ENCODE measurements at places on chromosomes 12 and 14. TPM values are rescaled to one million over a fixed set of nuclear protein-coding genes. Genes with fewer than 3 reads are reported as not detected.

DNA sequence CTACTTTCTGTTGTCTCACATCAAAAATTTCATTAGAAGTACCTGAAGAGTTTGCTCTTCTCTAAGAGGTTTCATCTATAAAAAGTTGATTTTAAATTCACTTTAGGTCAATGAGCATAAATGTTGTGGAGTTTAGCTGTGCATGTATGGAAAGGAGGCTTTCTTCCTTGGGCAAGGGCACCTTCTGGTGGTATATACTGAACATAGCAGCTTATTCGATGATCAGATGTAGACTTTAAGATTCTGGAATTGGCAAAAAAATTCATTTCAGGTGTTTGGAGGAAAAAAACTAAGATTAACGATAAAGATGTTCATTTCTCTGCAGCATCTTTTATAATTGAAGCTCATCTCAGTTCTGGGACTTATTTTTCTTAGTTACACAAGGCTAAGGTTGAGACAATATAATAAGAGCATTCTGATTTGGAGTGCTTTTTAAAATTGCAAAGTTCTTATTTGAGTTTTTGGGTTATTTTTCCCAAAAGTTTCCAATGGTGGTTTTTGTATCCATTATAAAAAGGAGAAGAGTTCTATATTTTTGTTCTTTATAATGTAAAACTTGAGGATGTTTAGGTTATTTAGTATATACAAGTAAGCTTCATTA lies 46.8 kb downstream of the TMEM117 start:
- DNase-seq, result no peak

DNA sequence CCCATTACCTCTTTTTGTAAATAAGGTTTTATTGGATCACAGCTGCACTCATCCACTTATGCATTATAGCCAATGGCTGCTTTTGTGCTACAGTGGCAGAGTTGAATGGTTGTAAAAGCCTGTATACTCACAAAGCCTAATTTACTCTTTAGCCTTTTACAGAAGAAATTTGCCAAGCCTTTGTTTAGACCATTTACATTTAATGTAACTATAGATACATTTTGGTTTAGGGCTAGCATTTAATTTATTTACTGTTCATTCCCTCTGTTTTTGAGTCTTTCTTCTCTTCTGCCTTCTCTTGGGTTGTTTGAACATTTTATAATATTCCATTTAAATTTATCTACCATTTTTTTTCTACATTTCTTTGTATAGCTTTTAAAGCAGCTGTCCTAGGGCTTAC lies 217.1 kb upstream of the AMIGO2 start:
- DNase-seq, result no peak

PAWR gene
- 33.3 TPM for total RNA-seq

- no peak for DNase-seq
Observed at GRCh38 chr14:104798300-104799243, 2.3 kb upstream of the ZBTB42 start.

PRIMA1 gene
- total RNA-seq, result 0.30 TPM

DNA sequence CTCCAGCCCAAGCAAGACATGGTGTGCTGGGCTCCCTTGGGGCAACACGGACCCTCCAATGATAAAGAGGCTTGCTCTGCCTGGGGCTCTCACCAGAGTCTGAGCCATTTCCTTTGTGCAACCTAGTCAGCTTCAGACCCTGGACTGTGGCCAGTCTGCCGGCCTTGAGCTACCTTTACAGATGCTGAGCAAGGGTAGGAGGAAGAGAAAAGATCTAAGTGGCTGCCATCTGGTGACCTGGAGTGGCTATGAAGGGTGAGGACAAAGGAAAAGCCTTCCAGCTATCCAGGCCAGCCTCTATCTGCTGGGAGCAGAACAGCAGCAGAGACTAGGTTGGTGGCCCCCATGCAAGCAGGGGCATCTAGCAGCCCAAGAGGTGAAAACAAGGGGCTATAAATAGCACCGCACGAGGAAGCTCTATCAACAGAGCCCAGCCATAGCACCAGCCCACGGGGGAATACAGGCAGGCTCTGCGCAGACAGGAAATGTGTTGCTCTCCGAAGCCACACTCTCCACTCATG lies 230.1 kb downstream of the FOXN3 start:
- no peak for DNase-seq

- no peak for DNase-seq
Observed at GRCh38 chr14:52885230-52885629, 65.6 kb downstream of the FERMT2 start.

DNA sequence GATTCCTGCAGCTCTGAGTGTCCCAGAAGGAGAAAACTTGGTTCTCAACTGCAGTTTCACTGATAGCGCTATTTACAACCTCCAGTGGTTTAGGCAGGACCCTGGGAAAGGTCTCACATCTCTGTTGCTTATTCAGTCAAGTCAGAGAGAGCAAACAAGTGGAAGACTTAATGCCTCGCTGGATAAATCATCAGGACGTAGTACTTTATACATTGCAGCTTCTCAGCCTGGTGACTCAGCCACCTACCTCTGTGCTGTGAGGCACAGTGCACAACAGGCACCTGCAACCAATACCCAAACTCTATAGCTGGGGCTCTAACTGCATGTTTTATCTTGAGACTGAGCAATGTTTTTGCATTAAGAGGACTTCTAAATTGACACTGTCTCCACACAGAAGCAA lies 379.2 kb upstream of the OR4E1 start:
- no peak for DNase-seq

DNA sequence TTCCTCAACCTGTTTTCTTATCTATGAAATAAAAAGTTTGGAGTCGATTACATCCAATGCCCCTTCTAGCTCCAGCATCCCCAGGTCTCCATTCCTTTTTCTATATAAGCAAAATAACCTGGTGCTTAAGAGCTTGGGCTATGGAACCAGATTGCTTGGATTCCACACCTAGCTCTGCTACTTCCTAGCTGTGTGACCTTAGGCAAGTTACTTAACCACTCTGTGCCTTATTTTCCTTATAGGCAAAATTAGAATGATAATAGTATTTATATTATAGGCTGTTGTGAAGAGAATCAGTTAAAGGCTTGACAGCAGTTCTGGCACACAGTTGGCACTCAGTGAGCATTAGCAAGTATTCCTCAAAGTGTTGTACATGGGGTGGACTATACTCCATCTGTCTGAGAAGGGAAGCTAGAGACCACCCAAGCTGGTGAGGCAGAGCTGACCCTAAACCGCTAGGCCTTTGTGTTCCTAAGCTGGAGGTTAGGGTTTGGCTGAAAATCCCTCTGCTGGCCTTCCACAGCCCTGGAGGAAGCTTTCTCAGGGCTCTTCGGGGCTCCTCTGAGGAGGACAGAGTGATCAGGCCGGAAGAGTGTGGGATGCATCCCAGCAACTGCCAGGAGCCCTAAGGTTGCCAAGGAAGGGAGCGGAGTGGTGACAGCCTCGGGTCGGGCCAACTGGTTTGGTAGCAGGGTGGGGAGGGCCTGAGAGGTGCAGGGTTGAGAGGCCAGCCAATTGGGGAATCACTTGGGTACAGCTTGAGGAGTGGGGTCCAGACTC lies 6.0 kb upstream of the KRT4 start:
- DNase-seq, result no peak

MNAT1 gene
- total RNA-seq, result 8.5 TPM

DNA sequence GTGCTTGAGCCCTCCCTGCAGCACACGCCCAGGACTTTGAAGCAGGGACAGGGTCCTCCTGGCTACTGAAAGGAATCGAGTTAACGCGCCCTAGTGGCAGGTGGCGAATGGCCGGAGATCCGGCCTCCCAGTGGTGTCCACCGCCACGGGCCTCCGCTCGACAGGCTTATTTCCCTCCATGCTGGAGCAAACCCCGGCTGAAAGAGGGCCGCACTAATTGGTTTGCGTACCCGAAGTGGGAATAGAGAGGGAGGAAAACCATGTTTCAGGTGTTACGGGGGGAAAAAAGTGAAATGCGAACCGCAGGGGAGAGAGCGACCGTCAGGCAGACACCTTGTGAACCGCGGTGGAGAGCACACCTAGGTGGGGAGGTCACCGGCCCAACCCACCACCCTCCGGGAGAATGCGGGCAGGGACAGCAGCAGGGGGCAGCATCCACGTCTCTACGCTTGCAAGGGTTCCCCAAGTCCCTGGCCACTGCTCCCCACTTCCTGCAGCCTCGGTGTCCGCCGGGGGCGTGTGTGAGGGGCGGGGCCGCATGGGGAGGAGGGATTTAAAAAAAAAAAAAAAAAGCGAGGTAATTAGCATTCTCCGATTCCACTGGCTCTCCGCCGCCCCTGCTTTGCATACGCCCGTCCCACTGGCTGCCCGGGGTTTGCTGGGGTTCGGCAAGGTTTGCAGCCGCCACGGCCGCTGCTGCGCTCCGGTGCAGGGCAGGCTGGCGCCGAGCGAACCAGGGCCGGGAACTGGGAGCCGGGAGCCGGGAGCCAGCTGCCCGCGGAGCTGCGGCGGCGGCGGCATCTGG lies 224.6 kb upstream of the CRY1 start:
- DNase-seq, result peak; percentile 77

DNA sequence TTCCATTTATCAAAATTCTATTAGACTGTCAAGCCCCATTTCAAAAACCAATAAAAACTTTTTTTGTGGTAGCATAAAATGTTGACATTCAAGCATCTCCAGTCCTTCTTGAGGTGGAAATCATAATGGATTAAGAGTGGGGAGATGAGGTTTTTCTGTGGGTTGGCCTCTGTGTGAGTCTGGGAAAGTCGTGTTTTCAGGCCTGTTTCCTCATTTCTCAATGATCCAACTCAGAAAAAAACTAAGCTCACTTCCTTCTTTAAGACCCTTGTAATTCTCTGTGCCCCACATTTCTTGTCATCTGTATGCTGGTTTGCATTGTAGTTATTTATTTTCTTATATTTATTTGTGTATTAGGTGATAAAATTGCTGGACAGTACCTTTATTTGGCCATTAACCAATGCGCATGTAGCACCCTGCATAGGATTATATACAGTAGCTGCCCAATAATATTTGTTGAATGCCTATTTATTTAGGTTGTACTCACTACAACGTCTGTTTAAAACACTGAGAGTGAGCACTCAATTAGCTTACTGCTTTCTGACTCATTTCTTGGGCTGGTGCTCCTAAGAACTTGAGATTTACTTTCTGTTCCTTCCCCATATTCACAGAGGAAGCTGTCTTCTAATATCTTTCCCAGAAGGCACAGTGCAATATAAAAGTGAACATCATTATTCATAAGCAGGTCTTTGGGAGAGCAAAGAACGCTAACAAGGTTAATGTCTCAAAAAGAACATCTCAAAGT lies 121.9 kb downstream of the DNAI7 start:
- no peak for DNase-seq

DNA sequence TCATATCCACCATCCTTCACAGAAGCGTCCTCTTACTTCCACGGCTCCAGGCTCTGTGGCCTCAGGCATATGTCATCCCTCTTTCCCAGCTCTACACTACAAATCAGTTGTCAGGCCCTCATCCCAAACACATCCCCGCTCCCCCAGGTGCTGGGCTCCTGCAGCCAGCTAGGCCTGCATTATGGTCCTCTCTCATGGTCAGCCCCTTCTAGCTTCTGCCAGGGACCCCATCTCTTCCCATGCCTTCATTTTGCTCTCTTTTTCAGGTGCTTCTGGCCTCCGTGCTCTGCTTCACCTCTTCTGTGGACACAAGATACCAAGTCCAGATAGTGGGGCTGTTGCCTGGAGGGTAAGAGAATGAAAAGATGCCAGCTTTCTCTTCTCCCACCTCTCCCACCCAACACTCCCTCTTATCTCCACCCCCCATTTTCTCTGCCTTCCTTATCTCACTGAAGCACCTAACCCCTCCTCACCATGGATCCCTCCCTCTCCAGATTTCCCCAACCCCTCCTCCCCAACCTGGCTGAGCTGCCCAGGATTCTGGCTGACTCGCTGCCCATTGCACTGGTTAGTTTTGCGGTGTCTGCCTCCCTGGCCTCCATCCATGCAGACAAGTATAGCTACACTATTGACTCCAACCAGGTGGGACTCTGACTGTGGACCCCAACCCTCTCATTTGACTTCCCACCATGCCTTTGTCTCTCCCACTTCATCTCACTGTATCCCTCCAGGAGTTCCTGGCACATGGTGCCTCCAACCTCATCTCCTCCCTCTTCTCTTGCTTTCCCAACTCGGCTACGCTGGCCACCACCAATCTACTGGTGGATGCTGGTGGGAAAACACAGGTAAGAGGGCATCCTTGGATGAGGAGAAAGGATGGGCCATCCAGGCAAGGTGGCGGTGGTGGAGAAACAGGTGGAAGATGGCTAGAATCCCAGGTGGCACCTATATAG lies 10.4 kb downstream of the B4GALNT1 start:
- peak; percentile 21 for DNase-seq

FAR2 gene
- 1.1 TPM for total RNA-seq

SRRM4 gene
- total RNA-seq, result not detected

GRCh38 chr14:100538351-100539002 lies 48.7 kb downstream of the BEGAIN start:
- peak; percentile 37 for DNase-seq

DNA sequence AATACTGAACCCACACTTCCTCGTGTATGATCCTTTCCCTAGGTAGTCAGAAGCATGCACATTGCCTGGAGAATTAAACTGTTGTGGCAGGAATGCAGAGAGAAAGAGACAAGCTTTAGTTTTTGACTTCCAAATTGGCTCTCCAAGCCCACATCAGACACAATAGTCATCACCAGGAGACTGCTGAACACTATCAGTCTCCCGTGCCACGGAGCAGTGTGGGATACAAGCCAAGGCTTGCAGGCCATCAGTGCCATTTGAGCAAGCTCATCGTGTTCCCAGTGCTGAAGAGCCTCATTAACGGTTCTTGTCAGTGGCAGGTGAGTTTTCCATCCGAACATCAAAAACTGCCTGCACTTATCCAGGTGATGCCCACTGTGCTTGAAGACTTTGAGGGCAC lies 410.8 kb downstream of the NAV3 start:
- no peak for DNase-seq

- no peak for DNase-seq
Observed at GRCh38 chr14:51424561-51425251, 184.7 kb downstream of the TMX1 start.

KRT2 gene
- not detected for total RNA-seq

C14orf39 gene
- not detected for total RNA-seq

TAS2R13 gene
- total RNA-seq, result 0.35 TPM

RPGRIP1 gene
- 0.23 TPM for total RNA-seq

- DNase-seq, result no peak
Observed at GRCh38 chr12:101200824-101201223, 9.2 kb downstream of the SLC5A8 start.

SPX gene
- 0.23 TPM for total RNA-seq

GRCh38 chr12:93440043-93440835 lies 1.5 kb downstream of the UBE2N start:
- DNase-seq, result no peak

FBLN5 gene
- 7.7 TPM for total RNA-seq

PDE3A gene
- 0.75 TPM for total RNA-seq

OVCH1 gene
- total RNA-seq, result not detected

GRCh38 chr14:31978423-31978822 lies 98.7 kb upstream of the ARHGAP5 start:
- no peak for DNase-seq

GRCh38 chr12:113786107-113786506 lies 180.0 kb downstream of the RBM19 start:
- DNase-seq, result no peak

DNA sequence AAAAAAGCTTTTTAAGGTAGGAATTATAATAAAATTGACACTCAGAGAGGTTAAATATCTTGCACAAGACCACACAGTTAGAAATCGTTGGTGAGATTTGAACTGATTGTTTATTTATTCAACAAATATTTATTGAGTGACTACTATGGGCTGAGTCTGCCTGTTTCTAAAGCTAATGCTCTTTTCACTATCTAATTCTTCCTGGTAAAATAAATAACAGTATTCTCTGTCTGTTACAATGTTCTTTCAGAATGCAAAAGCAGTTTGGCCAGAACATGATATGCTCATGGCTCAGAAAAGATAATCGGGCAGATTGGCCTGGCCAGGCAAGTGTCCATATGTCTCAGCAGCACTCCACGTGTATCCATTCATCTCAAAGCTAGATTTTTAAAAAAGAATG lies 82.0 kb downstream of the BTG1 start:
- DNase-seq, result no peak

All from left lobe of liver (tissue), 2 donors.